ENCODE measurements at places on chromosomes 7 and 10.

GRCh38 chr7:19919261-19920095 lies 146.1 kb upstream of the TMEM196 start:
- DNase-seq, result no peak

DNA sequence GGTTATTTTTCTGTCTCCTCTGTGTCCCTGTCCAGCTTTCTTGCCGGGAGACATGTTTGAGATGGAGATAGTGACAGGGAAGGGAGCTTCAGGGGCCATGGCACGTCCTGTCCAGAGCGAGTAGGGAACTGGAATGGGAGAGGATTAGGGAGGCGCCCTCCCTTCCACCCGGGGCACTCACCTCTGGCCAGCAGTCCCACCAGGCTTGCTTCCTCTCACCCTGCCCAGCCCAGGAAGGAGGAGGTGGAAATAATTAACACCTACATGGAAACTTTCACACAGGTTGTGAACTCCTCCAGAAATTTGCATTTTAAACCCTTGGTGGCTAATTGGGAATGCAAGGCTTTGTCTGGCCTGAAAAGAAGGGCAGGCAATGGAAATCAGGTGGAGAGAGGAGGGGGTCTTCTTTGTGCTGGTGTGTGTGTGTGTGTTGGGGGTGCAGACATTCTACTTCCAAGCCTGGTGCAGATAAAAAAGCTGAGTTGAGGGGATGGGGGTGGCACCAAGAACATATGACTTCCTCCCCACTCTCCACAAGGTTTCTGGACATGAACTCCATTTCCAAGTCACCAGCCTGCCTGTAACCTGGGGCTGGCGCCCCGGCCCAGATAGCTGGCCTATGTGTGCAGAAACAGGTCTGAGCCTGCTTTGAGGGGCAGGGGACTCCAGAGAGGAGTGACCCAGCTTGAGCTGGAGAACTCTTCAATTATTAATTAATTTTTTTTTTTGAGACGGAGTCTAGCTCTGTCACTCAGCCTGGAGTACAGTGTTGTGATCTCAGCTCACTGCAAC lies 199.4 kb downstream of the CYP26A1 start:
- peak; percentile 56 for DNase-seq

DNA sequence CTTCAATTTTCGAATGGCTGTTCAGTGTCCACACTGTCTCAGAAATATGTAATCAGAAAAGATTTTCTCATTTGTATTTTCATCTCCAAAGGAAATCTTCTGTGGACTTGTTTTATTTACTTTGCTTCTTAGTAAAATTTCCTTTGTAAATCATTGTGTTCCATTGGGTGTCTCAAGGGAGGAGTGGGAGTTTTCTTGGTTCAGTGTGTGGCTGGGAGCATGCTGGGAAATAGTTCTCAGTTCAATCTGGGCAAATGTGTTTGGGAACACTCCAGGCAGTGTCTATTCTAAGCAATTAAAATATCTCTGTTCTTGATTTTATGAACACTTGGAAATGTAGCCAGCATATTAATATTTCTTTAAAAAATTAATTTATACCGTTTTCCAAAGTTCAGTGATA lies 1019.8 kb downstream of the CNTNAP2 start:
- DNase-seq, result no peak

- DNase-seq, result no peak
These were observed 267.7 kb downstream of the GFRA1 start for GRCh38 chr10:116005301-116005700.

- no peak for DNase-seq
These were observed 133.8 kb downstream of the WNT2 start for GRCh38 chr7:117188949-117189592.

- no peak for DNase-seq
These were observed 34.8 kb downstream of the SGCE start for GRCh38 chr7:94621120-94621519.

DNA sequence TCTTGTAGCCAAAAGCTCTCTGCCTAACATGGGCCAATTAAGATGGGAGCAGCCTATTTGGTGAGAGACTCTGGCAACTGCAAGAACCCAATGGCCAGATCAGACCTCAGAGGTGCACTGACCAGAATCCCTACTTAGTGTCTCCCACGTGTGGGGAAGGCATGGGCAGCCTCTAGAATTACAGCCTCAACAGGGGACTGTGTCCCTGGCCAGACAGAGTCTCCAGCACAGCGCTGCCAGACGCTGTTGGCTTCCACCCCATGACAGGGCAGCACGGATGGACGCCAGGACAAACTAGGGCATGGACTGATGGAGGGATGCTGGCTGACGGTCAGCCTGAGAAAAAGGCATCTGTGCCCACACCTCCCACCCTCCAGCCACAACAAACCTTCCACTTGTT lies 729.3 kb upstream of the AUTS2 start:
- DNase-seq, result no peak

DNA sequence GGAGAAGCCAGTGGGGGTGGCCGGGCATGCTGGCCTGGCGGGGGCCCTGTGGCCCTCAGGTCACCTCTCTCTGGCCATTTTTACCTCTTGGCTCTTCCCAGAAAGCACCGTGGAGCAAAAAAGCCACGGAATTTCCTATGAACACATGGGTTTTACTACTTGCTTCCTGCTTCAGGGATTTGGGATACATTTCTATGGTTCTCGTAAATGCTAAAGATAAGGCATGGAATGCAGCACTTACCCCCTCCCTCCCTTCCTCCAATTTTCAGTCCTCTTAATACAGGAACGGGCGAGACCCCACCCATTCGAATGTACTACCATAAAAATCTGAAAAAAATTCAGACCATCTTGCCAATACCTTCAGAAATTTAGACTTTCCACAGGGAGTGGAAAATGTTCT lies 279.7 kb downstream of the ARHGAP12 start:
- no peak for DNase-seq

DNA sequence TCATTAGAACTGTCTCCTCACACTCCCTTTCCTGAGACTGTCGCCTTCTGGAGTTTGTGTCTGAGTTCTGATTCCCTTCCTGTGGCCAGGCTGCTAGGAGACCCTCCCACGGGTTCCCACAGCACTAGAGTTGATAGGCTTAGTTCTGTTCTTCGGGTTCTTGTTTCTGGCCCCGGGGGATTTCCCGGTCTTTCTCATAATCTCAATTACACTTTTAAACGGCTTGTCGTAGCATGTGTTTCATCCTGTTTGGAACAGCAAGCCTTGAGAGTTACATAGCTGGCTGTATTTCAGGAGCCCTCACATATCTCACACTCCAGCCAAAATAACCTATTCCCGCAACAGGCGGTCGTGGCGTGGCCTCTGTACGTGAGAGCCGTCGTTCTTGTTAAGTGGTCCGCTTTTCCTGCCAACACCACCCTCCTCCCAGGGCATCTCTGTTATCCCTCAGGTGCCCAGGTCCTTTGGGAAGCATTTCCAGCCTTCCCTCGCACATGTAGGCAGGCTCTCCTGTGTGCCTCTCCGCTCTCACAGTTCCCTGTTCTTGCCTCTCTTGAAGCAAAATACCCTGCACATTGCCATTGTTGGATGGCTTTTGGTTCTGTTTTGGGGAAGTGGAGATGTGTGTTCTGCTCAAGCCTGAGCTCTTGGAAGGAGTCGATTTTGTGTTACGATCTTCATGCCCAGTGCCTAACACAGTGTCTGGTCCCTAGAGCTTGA lies 46.0 kb downstream of the CDC123 start:
- no peak for DNase-seq
